ENCODE measurements at places on chromosomes 13 and 19.

- DNase-seq = no peak
Observed at GRCh38 chr13:114328034-114328433, 13.7 kb downstream of the CHAMP1 start.

DNA sequence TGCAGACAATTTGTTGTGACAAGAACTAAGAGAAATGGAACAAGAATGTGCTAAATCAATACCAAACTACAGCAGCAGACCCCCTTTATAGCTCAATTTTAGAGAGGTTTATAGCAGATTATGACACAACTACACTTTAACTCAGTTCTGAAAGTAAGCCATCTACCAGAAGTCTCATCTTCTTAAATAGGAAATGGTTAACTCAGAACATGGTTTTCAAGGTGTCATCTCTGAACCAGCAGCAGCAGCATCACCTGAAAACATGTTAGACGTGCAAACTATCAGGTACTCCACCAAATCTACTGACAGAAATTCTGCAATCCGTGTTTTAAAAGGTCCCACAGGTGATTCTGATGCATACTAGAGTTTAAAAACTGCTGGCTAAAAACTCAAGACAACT lies 6.8 kb downstream of the LHFPL6 start:
- no peak for DNase-seq

DNA sequence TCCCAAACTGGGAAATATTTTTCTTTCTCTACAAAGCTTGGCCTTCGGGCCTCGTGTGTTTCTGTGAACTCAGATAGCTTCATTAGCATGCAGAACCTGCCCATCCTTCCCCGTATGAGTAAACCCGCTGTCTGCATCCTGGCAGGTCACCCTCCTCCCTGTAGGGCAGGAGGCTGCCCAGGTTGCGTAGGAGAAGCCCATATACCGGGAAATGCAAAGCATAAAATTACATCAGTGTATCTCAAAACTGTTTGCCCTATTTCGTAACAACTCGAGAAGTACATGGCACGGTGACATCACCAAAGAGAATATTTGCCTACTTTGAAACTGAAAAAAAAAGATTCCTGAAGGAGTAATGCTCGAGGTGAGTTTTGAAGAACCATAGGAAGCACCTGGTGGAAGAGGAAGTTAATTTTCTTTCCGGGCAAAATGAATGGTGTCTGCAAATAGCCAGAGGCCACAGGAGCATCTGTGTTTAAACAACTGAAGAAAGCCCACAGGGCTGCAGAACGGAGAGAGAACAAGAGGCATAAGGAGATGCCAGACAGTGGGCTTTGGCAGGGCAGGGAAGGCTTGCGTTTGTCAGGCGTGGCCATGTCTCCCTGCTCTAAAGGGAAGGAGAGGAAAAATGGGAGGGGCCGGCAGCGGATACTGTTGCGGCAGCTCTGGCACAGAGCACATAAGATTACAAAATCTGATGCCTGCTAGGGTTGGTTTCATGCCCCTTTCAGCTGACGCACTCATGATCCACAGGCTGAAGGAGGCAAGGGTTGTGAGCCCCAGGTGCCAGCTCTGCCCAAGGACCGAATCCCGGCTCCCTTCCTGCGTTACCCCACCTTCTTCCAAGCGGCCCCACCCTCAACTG lies 81.4 kb downstream of the IRS2 start:
- DNase-seq = no peak

GRCh38 chr13:46530084-46530935 lies 22.7 kb upstream of the LRCH1 start:
- no peak for DNase-seq

GRCh38 chr13:60329221-60329923 lies 67.6 kb upstream of the TDRD3 start:
- DNase-seq = no peak

GRCh38 chr13:29713839-29714238 lies 118.4 kb upstream of the SLC7A1 start:
- no peak for DNase-seq

DNA sequence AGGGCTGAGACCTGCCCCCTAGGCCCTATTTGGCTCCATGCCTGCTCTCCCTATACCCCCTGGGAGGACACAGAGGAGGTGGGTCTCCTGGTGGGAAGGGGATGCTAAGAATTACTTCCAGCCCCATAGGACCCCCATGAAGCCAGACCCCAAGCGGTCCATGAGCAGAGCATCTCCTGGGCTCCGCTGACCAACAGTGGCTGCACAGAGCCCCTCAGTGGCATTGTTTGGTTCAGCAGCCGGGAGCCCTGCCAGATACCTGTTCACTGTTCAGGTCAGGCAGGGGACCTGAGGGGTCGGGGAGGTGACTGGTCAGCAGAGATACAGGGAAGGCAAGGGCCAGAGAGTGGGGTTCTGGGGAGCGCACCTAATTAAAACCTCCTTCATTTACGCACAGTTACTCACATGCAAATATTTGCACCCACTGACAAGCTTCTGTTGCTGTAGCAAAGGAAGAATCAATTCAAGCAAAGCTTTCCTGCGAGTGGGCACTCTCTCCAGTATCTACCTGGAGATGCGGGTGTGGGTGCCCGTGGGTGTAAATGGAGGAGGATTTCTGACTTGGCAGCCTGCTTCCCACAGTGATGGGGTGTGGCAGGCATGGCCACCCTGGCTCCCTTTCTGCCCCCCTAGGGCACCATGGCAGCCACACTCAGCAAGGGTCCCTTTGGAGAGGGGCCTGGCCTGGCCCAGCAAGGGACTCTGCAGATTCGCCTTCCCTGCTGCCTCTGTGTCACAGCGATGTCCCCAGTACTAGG lies 83.5 kb downstream of the CHST8 start:
- no peak for DNase-seq

GRCh38 chr13:25860862-25861261 lies 191.0 kb downstream of the SHISA2 start:
- no peak for DNase-seq

Measured in activated T-cell treated with anti-CD3 and anti-CD28 coated beads, Interleukin-2, amount 50 U/mL, for 4 hours (primary cell).